ENCODE measurements at places on chromosomes 7 and 10. TPM values are rescaled to one million over a fixed set of nuclear protein-coding genes. Genes with fewer than 3 reads are reported as not detected.

Gene TFR2
- total RNA-seq, result 4.8 TPM

Gene POU6F2
- total RNA-seq, result not detected

Gene FKBP6
- total RNA-seq, result not detected

Gene CRPPA
- total RNA-seq, result 8.0 TPM

Gene FRAT2
- 11.0 TPM for total RNA-seq

Gene DYNC1I1
- not detected for total RNA-seq

Gene PON1
- not detected for total RNA-seq

Gene ERLIN1
- 24.9 TPM for total RNA-seq

Gene ZNF282
- 35.9 TPM for total RNA-seq

Gene PTPN20
- 19.1 TPM for total RNA-seq

Gene PNLIP
- not detected for total RNA-seq

Gene KNDC1
- 1.7 TPM for total RNA-seq

Gene GPR26
- not detected for total RNA-seq

Gene PRRT4
- total RNA-seq, result 0.70 TPM

Gene IPMK
- 6.9 TPM for total RNA-seq

Gene BUD31
- 167 TPM for total RNA-seq

Gene MKI67
- total RNA-seq, result 114 TPM

Data from PC-9 (cell line).